ENCODE measurements at places on chromosomes 5 and 9.

DNA sequence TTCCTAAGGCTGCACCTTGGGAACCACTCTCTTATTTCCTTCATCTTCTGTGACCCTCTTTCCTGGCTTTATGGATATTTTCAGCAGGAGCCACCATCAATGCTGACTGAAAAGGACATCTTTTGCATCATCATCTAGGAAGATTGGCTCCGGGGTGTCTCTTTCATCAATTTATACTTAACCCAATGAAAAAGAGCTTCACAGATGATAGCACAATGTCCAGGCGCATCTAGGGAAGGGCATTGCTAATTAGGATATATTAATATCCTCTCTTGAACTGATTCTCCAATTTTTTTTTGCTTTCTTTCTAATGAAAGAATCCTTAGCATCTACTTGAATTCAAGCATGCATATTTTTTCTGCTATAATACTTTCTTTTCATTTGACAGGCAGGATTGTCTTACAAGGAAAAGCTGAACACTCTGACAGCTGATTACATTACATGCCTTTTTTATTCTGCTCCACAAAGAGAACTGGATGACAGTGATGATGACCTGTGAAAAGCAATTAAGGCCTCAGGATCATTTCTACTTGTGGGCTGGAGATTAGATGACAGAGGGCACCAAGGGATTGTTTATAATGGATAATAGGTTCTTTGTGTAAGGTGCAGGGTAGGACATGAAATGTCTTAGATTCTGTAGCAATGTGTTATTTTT lies 60.2 kb downstream of the PCSK1 start:
- no peak for DNase-seq

DNA sequence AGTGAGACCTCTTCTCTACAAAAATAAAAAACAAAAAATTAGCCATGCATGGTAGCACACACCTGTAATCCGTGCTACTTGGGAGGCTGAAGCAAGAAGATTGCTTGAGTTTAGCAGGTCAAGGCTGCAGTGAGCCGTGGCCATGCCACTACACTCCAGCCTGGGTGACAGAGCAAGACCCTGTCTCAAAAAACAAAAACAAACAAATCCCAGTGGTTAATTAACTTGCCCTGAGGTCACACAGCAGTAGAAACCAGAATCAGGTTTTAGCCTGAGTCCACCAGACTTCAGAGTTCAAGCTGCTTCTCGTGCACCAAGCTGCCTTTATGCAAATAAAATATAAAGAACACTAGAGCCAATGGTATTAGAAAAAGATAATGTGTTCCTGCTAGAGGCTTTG lies 169.7 kb downstream of the GOLPH3 start:
- DNase-seq, result no peak

GRCh38 chr5:87278590-87279100 lies 11.0 kb downstream of the RASA1 start:
- DNase-seq, result no peak

GRCh38 chr5:145887976-145888574 lies 15.3 kb upstream of the GRXCR2 start:
- no peak for DNase-seq

- no peak for DNase-seq
Measured at GRCh38 chr5:179614745-179615144, 8.7 kb downstream of the HNRNPH1 start.

DNA sequence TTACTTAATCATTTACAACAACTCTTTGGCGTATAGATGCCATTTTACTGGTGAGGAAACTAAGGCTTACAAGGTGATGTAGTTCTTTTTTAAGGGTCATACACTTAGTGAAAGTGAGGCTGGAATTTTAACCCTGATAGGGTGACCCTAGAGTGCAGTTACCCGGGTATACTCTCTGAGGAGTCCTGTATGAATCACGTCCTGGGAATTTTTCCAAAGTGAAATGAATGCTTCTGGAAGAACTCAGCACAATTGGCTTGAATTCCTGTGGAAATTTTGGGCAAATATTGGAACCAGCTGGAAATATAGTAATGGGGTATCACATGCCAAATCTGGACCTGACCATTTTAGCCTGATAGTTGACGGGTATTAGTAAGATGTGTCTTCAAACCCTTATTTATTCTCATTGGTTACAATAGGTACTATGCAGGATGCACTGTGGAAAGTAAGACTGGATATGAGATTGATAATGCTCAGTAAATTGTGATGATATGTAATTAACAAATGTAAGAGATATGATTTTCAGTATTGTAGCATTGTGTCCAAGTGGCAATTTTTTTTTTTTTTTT lies 14.8 kb downstream of the SUB1 start:
- DNase-seq, result no peak

DNA sequence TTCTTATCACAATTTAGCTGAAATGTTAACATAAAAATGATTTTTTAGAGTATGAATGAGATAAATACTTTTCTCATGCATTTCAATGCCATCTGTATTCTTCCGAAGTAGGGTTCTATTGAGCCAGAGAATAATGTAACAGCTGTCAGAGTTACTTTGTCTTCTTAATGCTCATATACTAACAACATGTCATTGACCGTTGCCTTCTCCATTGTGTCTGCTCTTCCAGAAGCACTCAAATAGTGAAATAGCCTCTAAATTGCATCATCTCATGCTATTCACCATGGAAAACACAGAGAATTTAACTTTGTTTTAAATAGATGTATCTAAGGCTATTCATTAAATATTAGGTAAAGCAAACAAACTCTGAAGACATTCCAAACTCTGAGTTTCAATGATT lies 1875.9 kb upstream of the CDH9 start:
- DNase-seq, result no peak

DNA sequence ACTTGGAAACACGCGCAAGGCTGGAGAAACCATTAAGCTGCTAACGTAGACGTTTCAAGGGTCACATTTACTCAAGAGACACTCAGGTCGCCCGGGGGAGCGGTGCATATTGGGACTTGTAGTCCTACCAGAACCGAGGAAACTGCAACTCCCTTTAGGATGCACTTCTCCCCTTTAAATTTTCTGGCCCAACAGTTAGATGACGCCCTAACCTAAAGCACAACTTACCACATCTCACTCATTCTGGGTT lies 384 bp upstream of the DMXL1 start:
- no peak for DNase-seq

DNA sequence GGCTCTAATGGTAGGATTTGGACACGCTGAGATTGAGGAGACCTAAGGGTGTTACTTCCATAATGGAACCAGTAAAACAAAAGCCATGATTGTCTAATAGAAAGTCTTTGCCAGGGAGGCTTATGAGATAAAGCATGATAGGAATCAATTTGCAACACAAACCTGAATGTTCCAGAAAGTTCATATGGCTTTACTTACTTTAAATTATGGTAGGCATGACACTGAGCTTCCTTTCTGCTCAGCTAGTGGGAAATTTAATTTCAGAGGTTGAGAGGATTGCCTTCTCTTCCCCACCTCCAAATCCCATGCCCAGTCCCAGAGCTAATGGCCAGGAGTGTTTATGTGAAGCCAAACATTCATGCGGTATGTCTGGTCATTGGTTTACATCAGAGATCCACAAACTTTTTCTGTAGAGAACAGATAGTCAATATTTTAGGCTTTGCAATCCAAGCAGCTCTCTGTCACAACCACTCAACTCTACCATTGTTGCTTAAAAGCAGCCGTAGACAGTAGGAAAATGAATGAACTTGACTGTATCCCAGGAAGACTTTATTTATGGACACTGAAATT lies 114.5 kb downstream of the UGCG start:
- DNase-seq, result no peak

DNA sequence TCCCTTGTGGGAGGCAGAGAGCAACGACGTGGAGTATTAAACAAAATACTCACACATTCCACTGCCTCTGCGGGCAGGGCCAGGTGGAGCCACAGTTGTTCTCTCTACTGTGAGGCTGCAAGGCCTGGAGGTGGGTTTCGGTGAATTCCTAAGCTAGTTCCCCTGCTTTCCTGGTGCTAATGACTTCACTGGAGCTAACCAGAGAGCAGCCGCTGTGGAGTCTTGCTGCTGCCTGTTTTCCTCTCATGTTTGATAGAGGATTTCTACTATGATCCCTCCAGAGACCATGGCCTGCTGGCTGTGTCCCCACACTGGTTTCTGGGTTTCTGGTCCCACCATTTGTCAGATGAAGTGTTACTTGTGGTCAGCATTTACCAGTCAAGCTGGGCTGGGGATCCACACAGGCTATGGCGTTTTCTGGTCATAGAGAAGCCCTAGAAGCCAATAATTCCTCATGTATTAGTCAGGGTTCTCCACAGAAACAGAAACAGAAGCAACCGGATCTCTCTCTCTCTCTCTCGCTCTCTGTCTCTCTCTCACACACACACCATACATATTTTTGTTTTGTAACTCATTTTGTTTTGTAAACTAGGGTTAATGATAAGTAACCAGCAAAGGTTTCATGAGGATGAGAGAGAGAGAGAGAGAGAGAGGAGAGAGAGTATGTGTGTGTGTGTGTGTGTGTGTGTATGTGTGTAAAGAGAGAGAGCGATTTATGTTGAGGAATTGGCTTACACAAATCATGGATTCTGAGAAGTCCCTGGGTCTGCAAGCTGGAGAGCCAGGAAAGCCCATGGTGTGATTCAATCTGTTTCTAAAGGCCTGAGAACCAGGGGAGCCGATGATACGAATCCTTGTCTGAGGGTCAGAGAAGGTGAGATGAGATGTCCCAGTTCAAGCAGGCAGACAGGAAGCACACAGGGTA lies 403.0 kb downstream of the GADD45G start:
- DNase-seq, result no peak
